ENCODE measurements at places on chromosomes 3 and 15. TPM values are rescaled to one million over a fixed set of nuclear protein-coding genes. Genes with fewer than 3 reads are reported as not detected.

LRRN1 gene
- 18.2 TPM for total RNA-seq

IFT80 gene
- total RNA-seq: 83.6 TPM

SLC22A14 gene
- 0.16 TPM for total RNA-seq

LNP1 gene
- 12.3 TPM for total RNA-seq

PCSK6 gene
- total RNA-seq: 14.1 TPM

SSUH2 gene
- total RNA-seq: 0.90 TPM

CTXN2 gene
- total RNA-seq: not detected

LSAMP gene
- 24.0 TPM for total RNA-seq

All from urinary bladder (tissue), 4 donors.